Mesenchymal stem cell (in vitro differentiated cells and primary cell): ENCODE measurements at places on chromosomes 2 and 18.

DNA sequence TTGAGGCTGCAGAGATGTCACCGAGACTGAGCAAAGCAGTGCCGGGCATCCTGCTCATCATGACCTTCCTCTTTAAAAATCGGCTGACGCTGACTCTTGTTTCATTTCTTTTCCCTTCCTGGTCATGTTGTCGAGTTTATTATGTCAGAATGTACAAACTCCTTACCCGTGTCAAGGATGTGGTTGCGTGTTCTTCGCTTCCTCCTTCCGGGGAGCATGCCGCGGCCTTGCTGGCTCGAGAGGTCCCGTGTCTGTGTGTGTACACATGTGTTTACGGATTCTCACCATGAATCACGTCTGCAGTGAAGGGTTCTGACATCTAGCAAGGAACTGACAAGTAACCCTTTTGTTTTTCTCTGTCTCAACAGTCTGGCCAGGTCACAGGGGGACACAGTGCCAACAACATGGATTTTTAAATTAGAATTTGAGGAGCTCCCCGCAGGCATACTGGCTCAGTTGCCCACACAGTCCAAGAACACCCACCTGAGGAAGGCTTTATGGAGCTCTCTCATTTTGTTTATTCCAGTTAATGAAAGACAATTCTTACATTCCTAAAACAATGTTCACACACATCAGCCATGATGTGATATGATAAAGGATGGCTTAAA is 60.2 kb downstream of the MYT1L start:
- DNase-seq = no peak

GRCh38 chr2:188974164-188974563 is at the start of gene COL3A1:
TSS of gene COL3A1 (plus strand) at chr2:188974373. CDS start at chr2:188974490, 117 bp downstream.
- DNase-seq = peak; percentile 78

DNA sequence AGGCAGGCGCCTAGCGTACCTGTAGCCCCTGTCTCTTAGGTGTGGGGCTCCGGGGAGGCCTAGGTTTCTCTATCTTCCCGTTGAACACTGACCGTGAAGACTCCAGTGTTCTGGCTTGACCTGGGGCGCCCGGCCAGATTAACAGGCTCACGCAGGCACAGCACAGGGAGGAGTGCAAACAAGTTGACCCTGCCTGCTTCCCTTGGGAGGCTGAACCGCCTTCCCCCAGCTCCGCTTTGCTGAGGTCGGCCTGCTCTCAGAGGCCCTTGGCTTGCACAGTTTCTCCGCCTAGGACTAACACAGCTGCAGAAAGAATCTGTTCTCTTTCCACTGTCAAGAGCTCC is 567 bp downstream of the PCYOX1 start:
- peak; percentile 63 for DNase-seq

GRCh38 chr2:172093416-172094293 is 8.3 kb downstream of the DLX1 start:
- DNase-seq = no peak

DNA sequence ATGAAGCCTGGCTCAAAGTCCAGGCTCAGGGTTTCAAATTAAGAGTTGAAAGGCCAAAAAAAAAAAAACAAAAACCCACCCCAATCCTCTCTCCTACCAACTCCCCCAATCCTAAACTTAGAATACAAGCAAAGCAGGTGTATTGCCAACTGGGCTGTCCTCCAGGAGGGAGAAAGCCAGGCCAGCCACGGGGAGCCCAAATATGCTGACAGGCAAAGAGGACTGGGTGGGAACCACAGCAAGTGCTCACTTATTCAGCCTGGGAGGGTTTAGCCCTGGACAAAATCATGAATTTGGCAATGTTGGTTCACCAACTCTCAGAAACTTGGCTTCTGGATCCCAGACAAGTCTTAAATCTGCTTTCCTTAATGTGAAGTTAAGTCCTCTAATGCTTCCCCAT is 36.5 kb downstream of the GKN2 start:
- DNase-seq = no peak

DNA sequence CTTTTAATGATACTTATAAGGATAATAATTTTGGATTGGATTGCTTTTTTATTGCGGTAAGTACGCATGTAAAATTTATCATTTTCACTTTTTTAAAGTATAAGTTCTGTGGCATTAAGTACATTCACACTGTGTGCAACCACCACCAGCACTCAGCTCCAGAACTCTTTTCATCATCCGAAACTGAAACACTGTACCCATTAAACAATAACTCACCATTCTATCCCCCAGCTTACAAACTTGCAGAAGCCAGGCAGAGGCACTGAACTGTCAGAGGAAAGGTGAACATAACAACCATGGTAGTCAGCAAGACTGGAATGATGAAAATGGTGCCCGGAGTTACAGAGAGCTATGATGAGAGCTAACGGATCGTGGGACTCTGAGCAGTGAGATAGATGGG is 465.9 kb downstream of the ADCYAP1 start:
- no peak for DNase-seq

DNA sequence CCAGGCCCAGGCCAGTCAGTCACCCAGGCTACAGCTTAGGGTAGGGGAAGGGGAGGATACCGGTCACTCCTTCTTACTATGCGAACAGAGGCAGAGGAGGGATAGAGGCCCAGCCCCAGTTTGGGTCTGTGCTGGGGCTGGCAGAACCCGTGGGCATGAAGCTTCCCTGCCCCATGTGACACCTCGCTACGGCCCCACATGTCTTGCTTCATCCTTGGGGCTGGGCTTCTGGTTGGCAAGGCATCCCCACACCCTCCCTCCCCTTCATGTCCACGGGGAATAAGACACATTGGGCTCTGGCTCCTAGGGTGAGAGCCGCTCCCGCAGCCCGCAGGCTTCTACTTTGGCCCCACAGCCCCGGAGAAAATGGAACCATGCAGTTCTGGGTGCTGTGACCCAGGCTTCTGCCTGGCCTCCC is 32.4 kb downstream of the HS1BP3 start:
- DNase-seq = no peak

GRCh38 chr2:145563741-145564615 is 1044.1 kb upstream of the ZEB2 start:
- peak; percentile 24 for DNase-seq

DNA sequence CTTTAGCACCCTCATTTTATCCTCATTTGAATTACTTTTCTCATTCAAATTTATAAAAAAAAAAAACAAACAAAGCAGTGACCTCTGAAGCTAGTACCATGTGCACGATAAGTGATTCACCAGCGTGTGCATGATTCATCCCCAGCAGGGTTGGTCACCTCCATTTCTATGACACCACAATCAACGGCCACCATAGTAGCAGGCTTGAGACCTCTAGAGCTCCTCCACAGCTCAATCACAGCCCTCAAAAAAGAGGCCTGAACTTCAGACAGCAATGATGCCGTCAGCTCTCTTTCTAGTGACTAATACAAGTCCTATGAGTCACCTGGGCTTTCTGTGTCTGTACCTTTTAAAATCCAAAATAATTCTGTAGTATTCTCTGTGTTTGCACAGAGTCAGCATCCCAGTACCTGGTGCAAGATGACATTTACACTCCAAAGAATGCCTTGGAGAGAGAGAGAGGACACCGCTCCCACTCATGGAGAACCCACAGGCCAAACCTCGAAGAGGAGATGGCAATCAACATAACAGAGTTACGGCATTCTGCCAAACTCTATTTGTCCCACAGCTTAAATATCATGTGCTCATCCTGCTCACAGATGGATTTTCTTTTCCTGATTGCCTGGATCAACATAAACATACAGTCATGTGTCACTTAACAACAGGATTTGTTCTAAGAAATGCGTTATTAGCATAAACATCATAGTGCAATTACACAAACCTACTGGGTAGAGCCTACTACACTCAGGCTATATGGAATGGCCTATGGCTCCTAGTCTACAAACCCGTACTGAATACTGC is 58.7 kb downstream of the L3MBTL4 start:
- peak; percentile 1 for DNase-seq

GRCh38 chr2:219181531-219181930 is 3.5 kb downstream of the RETREG2 start:
- no peak for DNase-seq

GRCh38 chr2:63888490-63889402 is 47.0 kb downstream of the UGP2 start:
- DNase-seq = peak; percentile 56

GRCh38 chr2:227889336-227889735 is 17.9 kb downstream of the DAW1 start:
- DNase-seq = no peak

- no peak for DNase-seq
Observed at GRCh38 chr2:145038041-145038525, 518.2 kb upstream of the ZEB2 start.

- no peak for DNase-seq
Observed at GRCh38 chr2:173493874-173494273, 139.2 kb downstream of the CDCA7 start.

GRCh38 chr2:167135706-167136105 is 247.4 kb downstream of the XIRP2 start:
- DNase-seq = no peak

- no peak for DNase-seq
Observed at GRCh38 chr2:232449964-232450363, 6.0 kb upstream of the ALPI start.

DNA sequence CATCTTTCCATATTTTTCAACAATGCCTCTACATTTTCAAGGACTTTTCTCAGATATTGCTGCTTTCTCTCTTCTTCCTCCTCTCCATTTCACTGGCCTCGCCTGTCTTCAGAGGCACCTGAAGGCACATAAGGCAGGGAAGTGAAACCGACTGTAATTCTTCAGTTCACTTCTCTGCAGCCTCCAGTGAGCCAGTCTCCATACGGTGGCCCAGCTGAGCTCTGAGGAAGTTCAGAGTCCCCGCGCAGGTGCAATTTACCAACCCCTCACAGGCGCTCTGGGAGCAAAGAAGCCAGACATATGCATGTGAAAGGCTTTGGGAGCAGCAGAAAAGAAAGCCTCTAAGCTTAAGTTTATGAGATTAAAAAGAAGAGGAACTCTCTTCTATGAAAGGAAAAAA is 12.4 kb downstream of the KLHL14 start:
- DNase-seq = no peak

DNA sequence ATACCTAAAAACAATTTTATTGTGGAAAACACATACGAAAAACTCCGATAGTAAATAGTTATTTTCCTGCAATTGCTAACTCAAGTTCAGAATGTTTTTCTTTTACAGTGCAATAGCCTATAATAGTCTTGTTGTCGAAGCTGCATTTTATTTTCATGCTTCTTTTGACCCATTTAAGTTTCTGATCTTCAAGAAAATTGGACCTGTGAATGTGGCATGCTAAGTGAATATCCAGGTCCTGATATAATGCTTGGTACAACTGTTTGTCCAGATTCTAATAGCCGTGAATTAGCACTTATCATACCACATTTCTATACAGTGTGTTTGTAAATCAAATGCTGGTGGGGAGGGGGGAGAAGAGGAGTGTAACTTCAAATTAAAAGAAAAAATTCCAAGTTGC is 3.0 kb upstream of the ONECUT2 start:
- DNase-seq = no peak

DNA sequence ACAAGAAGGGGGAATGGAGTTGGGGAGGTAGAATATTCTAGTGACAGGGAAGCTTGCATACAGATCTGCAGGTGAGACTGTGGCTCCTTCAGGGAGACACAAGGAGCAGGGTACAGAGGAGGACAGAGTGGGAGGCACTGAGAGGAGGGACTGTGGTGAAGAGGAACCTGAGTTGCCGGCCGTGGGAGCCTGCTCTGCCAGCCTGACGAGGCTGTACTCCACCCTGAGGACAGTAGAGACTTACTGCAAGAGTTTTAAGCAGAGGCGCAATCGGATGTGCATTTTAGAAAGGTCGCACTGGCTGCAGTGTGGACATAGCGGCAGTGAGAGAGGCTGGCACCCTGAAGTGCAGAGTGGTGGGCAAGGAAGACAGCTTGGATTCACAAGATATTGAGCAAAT is 185.8 kb downstream of the GFPT1 start:
- no peak for DNase-seq

GRCh38 chr2:179049546-179050311 is at the start of gene CCDC141:
TSS of gene CCDC141 (minus strand) at chr2:179050137. CDS start at chr2:179049941, 196 bp downstream.
- peak; percentile 59 for DNase-seq

GRCh38 chr2:226256237-226256636 is 543.4 kb downstream of the IRS1 start:
- DNase-seq = peak; percentile 48

- DNase-seq = no peak
Observed at GRCh38 chr2:197821550-197822289, 17.3 kb downstream of the PLCL1 start.

DNA sequence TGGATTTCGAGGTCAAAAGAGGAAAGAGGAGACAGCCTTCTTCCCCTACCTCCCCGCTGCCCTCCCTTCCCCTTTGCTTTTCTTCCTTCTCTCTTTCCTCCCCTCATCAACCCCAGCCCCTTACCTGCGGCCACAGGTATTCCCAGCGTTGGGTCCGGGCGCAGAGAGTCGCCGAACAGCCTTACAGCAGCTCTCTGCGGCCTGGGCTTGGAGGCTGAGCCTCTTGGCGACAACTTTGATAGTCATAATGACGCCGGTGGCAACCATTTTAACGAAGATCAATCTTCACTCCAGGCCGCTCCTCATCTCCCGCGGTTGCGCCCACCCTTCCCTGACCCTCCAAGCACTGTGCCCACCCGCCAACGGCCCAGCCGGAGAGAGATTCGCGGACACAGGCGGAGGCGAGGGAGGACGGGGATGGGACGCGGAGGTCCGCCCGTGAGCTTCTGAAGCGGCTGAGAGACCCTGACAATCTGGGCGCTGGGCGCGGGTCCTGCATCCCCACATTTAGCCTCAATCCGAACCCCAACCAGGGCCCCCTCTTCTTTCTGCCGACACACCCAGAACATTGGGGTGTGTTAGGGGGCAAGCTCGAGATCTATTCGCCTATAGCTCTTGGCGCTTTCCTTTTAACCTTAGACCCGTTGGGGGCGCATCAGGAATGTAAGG is 1.5 kb upstream of the EVX2 start:
- DNase-seq = no peak

GRCh38 chr2:44244135-44244871 is 31.0 kb upstream of the SLC3A1 start:
- DNase-seq = peak; percentile 73

DNA sequence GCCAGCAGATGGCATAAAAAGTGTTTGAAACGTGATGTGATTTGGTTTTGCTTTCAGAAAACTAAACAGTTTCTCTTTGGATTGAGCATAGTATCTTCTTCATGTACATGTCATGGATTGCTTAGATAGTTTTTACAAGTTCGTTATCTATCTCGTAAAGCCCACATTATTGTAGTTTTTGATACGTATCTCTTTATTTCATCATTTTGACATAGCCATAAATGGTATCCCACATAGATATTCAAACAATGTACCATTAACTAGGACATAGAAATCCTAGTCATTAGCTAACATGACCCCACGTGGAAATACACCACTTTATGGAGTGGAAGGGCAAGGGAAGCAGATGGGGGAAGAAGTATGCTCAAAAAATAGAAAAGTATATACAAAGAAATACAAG is 93.6 kb downstream of the MAP2 start:
- no peak for DNase-seq

DNA sequence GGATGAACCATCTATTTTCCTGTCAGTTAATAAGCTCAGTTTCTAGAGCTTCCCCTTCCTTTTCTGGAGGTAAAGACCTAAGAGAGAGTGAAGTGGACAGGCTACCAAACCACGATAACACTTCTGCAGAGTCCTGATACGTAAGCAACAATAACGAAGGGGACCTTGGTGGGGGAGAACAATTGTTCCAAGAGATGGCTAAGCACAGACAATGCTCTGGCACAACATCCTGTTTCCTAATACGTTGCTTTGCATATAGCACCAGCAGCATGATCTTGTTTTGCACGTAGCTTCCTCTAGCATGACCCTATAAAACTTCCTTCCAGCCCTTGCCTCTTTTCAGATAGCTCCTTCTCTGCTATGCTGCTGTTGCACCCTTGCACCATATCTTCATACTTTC is 247.3 kb downstream of the RAD51AP2 start:
- DNase-seq = no peak
